ENCODE measurements at places on chromosomes 6 and 20. TPM values are rescaled to one million over a fixed set of nuclear protein-coding genes. Genes with fewer than 3 reads are reported as not detected.

PPIL4 gene
- polyA plus RNA-seq, result 28.9 TPM

RNF39 gene
- 0.75 TPM for polyA plus RNA-seq

DNA sequence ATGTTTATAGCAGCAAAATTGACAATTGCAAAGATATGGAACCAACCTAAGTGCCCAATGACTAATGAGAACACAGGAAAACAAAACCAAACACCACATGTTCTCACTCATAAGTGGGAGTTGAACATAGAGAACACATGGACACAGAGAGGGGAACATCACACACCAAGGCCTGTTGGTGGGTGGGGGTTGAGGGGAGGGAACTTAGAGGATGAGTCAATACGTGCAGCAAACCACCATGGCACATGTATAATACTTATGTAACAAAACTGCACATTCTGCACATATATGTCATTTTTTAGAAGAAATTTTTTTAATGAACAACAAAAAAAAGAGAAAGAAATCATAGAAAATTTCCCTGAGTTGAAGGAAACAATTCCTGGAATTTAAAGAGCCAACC, 3.9 kb downstream of the EPM2A start:
- no peak for DNase-seq

GRCh38 chr6:32852844-32853540, 512 bp downstream of the TAP1 start:
- DNase-seq, result no peak

DNA sequence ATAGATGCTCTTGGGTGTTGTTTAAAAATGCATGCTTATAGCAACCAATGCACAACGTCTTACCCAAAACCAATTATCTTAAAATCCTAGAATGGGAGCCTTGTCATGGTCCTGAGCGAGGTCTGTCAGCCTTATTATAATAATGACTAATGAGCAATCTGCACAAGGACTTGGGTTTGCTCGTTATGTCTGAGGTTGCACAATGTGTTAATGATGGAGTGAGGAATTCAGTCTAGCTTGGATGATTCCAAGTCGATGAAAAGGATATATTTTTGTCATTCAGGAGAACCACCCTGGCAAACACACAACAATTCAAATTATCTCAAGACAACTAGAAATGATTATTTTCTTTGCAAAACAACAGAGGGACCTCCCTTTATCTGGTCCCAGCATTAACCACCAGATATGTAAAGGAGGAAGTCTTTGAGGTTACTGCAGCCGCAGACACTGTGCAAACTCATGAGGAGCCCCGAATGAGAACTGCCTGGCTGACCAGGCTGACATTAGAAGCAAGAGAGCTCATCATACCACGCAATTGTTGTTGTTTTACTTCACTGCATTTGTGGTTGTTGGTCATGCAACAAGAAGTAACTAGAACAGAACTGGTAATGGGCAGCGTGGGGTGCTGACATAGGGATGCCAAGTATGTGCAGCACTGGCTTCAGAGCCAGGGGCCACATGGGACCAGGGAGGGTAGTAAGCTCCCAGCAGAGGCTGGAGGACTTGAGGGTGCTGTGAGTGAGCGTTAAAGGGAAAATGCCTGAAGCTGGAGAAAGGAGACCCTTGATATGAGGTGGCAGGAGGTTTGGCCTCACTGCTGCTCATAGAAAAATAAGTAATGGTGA, 488.3 kb downstream of the CDH26 start:
- no peak for DNase-seq

Measured in forelimb muscle (tissue), 1 donor.